ENCODE measurements at places on chromosomes 4 and X. TPM values are rescaled to one million over a fixed set of nuclear protein-coding genes. Genes with fewer than 3 reads are reported as not detected.

The NIPAL1 gene
- total RNA-seq, result 8.5 TPM

The ZBTB49 gene
- total RNA-seq, result 9.2 TPM

The FGF2 gene
- 3.2 TPM for total RNA-seq

The LCORL gene
- total RNA-seq, result 50.2 TPM

The AWAT2 gene
- total RNA-seq, result not detected

The GASK1B gene
- 17.3 TPM for total RNA-seq

The RELL1 gene
- 24.4 TPM for total RNA-seq

The LRAT gene
- 2.5 TPM for total RNA-seq

The NDST4 gene
- not detected for total RNA-seq

The AKAP4 gene
- not detected for total RNA-seq

The GRIA2 gene
- total RNA-seq, result not detected

The ARSJ gene
- 0.85 TPM for total RNA-seq

The MAGEB2 gene
- total RNA-seq, result not detected

The PCDH11X gene
- total RNA-seq, result 0.99 TPM

The MAP7D2 gene
- 0.04 TPM for total RNA-seq

The MAGEA4 gene
- total RNA-seq, result not detected

The GUCY1A1 gene
- total RNA-seq, result 123 TPM

The HPGD gene
- total RNA-seq, result 1.7 TPM

The AFM gene
- total RNA-seq, result not detected

The SYNPO2 gene
- total RNA-seq, result 43.5 TPM

The ODAPH gene
- total RNA-seq, result not detected

The HSFX2 gene
- total RNA-seq, result not detected

The LUZP4 gene
- total RNA-seq, result not detected

The PPP1R2C gene
- total RNA-seq, result not detected

The PASD1 gene
- 0.18 TPM for total RNA-seq

The PDCL2 gene
- total RNA-seq, result not detected

The PDZD4 gene
- 5.8 TPM for total RNA-seq

The STATH gene
- not detected for total RNA-seq

The ANAPC4 gene
- total RNA-seq, result 20.6 TPM

The USP26 gene
- not detected for total RNA-seq

The TBX22 gene
- total RNA-seq, result not detected

The TASL gene
- not detected for total RNA-seq

The CYLC1 gene
- not detected for total RNA-seq

The ATP2B3 gene
- 0.14 TPM for total RNA-seq

The HGFAC gene
- 2.3 TPM for total RNA-seq

The RAB9B gene
- 3.4 TPM for total RNA-seq

The NEUROG2 gene
- 0.24 TPM for total RNA-seq

The FHIP1A gene
- 15.5 TPM for total RNA-seq

The DMD gene
- 41.3 TPM for total RNA-seq

The BMX gene
- total RNA-seq, result not detected

The CENPVL1 gene
- 1.4 TPM for total RNA-seq

The MAGEB3 gene
- total RNA-seq, result not detected

The POF1B gene
- 0.12 TPM for total RNA-seq

The ADH7 gene
- total RNA-seq, result not detected
